Heart left ventricle (tissue), 16 donors: ENCODE measurements at places on chromosomes 12 and 14. TPM values are rescaled to one million over a fixed set of nuclear protein-coding genes. Genes with fewer than 3 reads are reported as not detected.
A peak's percentile ranks its signal among the peaks of the same experiment; 100 is the strongest.

GRCh38 chr14:89366864-89367778 lies 49.9 kb downstream of the FOXN3 start:
- no peaks in the 10 kb centered on the region for H3K36me3 ChIP-seq
- H3K27ac ChIP-seq = peak overlapping the region; percentile 29

GRCh38 chr12:46131732-46132469 lies 136.9 kb downstream of the SLC38A1 start:
- H3K27ac ChIP-seq = no peak overlapping the region
- H3K27me3 ChIP-seq = no peaks in the 10 kb centered on the region
- no peak for DNase-seq
- H3K4me1 ChIP-seq = no peaks in the 10 kb centered on the region
- H3K36me3 ChIP-seq = no peaks in the 10 kb centered on the region

DNA sequence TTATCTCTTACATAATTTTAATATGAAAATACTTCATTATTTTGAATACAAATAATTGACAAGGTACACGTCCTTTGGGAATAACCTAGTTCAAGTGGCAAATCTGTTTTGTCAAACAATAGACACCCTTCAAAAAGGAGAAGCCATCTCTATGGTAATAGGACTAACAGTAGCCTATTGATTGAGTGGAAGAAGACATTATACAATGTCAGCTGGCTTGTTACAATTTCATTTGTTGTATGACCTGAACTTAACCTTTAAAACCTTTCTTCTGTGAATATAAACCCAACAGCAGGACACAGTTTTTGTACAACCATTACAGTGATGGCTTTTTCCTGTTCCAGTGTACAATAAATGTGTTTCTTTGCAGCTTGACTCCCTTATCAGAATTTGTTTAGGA lies 8.1 kb downstream of the TMEM260 start:
- no peak overlapping the region for H3K27ac ChIP-seq
- peaks cover 62% of the 10 kb centered on the region for H3K36me3 ChIP-seq
- H3K4me1 ChIP-seq = peaks cover under 1% of the 10 kb centered on the region
- DNase-seq = no peak

DNA sequence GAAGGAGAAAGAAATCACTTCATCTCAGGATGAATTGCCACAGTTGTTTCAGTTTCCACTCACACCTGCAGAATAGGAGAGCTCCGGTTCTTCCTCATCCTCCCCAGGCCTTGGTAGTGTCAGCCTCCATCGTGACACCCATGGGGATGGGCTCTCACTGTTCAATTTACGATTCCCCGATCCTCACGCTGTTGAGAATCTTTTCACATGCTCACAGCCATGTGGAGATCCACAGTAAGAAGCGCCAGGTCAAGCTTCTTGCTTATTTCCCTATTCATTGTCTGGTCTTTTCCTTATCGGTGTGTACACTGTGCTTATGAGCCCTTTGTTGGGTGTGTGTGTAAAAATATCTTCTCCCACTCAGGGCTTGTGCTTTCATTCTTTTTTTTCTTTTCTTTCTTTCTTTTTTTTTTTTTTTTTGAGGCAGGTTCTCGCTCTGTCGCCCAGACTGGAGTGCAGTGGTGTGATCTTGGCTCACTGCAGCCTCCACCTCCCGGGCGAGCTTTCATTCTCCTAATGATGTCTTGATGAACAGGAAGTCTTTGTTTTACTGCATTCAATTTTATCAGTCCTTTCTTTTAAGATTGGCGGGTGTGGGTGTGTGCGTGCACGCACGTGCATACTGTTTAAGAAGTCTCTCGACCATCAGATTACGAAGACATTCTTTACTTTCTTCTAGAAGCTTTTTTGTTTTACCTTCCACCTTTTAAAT lies 21.5 kb downstream of the RIN3 start:
- H3K4me3 ChIP-seq = no peak overlapping the region
- no peaks in the 10 kb centered on the region for H3K36me3 ChIP-seq
- H3K27ac ChIP-seq = no peak overlapping the region
- DNase-seq = no peak
- peaks cover 71% of the 10 kb centered on the region for H3K4me1 ChIP-seq

DNA sequence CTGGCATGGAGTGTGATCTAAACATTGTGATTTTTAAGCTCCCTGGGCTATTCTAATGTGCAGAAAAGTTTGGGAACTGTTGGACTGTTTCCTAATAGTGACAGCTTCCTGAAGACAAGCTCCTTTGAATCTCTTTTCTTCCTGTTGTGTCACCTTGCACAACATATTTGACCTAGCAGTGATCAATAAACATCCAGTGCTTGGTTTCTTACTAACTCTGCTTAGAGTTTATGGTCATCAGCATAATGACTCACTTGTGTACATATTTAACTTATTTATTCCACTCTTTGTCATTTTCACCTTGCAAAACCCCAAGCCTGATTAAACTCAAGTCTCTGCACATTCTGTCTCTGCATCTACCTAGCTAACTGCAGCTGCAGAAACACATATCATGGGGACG lies 27.3 kb upstream of the TBC1D30 start:
- DNase-seq = no peak
- no peaks in the 10 kb centered on the region for H3K27me3 ChIP-seq
- no peaks in the 10 kb centered on the region for H3K4me1 ChIP-seq
- H3K27ac ChIP-seq = no peak overlapping the region
- no peaks in the 10 kb centered on the region for H3K36me3 ChIP-seq

STK38L gene
- polyA plus RNA-seq = 21.1 TPM
